ENCODE measurements at places on chromosomes 3 and 15.

GRCh38 chr3:186024210-186024609, 84.7 kb downstream of the ETV5 start:
- no peak for DNase-seq

- no peak for DNase-seq
These were observed 25.8 kb downstream of the PAK2 start for GRCh38 chr3:196765454-196765853.

DNA sequence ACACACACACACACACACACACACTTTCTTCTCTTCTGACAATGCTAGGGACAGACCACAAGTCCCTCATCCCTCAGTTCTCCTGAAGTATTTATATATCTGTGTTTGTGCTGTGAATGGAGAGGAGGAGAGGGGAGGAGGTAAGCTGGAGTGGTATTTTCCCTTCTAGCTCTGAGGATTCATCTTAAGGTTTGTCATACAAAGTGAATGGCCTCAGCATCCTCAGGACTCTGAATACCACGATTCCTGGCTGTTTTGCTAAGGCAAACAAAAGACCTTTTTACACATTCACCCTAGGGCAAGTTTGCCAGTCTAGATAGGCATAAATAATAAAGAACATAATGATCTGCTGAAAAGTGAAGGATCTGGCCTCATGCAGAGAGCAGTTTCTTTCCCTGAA, 65.7 kb upstream of the CHMP2B start:
- no peak for DNase-seq

DNA sequence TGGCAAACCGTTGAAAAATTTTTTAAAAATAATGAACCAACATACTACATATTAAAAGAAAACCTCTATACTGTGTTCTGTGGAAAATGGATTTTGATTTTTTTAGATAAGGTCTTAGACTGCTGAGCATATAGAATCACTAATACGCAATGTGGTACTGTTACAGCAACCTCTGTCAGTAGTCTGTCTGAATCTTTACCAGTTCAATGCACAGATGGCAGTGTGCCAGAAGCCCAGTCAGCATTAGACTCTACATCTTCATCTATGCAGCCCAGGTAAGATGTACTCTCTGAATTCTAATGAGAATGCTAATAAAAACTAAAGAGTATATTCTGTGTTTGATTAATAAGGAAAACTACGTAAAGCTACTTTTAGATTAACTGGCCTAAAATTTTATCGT, 31.3 kb upstream of the FAH start:
- DNase-seq, result no peak

Measured in CD4-positive, alpha-beta T cell treated with Interleukin-1 beta for 1 hour (primary cell).